NCI-H2029 treated with DMSO at 0.1 percent for 48 hours (cell line): ENCODE measurements at places on chromosomes 11 and 22.

DNA sequence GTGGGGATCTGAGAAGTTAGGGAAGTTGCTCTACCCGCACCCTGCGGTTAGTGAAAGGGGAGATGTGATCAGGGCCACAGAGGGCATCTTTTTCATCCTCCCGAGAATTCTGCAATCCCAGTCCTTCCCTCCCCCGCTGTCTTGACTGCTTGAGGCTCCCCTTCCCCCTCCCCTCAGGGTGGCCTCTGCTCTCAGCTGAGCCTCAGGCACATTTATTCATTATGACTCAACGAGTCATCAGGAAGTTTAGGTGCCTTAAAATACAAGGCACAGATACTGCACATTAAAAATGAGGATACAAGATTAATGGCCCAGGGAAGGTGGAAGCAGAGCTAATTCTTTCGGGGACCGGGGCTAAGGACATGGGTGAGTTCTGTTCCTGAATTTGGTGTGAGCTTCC is 104.0 kb downstream of the CACNA1I start:
- no peak for DNase-seq

DNA sequence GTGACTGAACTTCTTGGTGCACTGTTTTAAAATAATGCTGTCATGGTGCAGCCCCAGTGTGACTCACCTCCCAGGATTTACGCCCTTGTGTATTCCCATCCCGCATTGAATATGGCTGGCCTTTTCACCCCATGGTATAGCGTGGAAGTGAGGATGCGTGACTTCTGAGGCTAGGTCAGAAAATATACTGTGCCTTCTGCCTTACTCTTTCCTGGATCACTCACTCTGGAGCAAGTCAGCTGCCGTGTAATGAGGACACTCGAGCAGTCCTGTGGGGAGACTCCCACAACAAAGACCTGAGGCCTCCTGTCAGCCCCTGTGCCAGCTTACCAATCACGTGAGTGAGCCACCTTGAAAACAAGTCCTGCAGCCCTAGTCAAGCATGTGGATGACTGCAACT is 471.9 kb upstream of the KIRREL3 start:
- DNase-seq, result no peak

DNA sequence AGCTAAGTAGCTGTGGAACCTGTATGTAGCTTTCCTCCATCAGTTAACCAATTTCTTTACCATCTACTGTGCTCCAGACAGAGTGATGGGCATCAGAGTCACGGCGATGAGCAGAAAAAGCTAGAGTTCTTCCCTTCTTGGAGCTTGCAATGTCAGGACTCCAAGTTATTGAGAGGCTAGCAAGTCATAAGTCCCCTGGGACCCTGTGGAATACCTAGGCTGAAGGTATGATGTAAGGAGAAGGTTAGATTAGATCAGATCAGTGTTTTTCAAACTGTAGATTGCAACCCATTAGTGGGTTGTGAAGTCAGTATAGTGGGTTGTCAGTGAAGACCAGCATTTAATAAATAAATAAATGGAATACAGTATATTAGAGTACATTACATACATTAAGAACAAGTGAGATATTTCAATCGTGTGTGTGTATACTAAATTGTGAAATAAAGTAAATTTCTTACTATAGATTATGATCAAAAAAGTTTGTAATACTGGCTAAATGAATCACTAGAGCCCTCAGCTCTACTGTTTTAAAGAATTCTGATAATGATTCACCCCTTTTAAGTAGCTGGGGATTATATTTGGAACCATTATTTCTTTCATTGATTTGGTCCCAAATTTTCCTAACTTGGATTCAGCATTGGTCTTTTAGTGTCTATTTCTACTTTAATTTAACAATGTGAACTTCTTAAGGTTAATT is 52.3 kb downstream of the RASSF10 start:
- DNase-seq, result no peak

DNA sequence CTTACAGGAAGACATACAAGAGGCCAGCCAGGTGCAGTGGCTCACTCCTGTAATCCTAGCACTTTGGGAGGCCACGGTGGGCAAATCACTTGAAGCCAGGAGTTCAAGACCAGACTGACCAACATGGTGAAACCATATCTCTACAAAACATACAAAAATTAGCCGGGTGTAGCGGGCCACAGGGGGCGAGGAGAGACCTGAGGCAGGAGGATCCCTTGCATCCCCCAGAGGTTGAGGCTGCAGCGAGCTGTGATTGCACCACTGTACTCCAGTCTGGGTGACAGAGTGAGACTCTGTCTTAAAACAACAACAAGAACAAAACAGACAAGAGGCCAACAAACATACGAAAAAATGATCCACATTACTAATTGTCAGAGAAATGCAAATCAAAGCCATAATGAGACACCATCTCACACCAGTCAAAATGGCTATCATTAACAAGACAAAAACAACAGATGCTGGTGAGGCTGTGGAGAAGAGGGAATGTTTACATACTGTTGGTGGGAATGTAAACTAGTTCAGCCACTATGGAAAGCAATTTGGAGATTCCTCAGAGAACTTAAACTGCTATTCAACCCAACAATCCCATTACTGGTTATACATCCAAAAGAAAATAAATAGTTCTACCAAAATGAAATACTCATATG is 498.8 kb upstream of the ARHGAP42 start:
- DNase-seq, result no peak

- DNase-seq, result no peak
These were observed 651 bp downstream of the CTSF start for GRCh38 chr11:66567787-66568123.

- DNase-seq, result no peak
These were observed 13.0 kb upstream of the TEF start for GRCh38 chr22:41368543-41369423.

DNA sequence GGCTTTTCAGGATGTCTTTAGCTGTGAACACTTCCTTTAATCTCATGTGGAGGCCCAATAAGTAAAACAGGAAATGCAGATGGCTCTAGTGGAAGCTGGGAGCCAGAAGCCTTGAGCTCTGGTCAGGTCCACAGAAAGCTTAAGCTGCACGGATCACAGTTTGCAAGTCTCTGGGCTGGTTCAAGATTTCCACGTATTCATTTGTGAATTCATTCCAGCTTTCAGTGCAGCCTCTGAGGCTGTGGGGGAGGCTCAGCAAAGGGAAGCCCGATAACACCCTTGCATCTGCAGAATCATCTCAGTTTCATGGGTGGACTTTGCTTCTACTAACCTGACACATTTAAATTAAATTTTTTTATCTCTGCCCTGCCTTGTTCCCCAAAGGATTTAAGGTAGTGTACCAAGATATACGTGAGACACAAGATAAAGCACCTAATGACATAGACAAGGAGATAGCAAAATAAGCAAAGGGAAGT is 65.6 kb downstream of the ISX start:
- DNase-seq, result no peak

- no peak for DNase-seq
These were observed 188.3 kb upstream of the BLID start for GRCh38 chr11:122304306-122304705.

DNA sequence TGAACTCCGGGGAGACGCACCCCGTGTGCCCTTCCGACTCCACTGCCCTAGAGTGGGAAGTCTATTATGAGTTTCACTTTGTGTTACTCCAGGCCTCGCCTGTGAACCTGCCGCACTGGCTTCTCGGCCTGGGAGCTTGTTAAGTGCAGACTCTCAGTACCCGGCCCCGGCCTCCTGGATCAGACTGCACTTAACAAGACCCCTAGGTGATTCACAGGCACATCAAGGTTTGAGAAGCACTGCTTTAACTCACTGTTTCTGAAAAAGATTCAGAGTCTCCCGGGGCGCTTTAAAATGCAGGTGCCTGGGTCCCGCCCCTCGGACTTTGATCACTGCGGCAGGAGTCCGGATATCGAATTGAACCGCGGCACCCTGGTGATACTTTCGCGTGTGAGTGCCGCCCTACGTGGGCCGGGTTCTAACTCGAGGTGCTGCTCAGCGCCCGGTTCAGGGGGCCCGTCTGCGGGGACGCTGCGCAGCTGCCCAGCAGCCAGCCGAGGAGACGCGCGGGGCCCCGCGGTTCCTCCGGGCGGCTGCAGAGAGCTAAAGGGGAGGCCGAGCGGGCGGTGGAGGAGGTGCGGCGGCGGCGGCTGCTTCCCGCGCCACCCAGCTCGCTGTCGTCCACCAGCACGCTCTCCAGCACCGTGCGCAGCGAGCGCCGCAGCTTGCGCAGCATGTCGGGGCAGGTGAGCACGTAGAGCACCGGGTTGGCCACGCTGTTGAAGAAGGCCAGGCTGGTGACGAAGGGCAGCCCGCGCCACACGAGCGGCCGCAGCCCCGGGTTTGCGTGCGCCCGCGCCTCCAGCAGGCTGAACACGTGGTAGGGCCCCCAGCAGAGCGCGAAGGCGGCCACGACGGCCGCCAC is 3.4 kb downstream of the PTGDR2 start:
- no peak for DNase-seq
